SW480 (cell line): ENCODE measurements at places on chromosomes 11 and 22.

DNA sequence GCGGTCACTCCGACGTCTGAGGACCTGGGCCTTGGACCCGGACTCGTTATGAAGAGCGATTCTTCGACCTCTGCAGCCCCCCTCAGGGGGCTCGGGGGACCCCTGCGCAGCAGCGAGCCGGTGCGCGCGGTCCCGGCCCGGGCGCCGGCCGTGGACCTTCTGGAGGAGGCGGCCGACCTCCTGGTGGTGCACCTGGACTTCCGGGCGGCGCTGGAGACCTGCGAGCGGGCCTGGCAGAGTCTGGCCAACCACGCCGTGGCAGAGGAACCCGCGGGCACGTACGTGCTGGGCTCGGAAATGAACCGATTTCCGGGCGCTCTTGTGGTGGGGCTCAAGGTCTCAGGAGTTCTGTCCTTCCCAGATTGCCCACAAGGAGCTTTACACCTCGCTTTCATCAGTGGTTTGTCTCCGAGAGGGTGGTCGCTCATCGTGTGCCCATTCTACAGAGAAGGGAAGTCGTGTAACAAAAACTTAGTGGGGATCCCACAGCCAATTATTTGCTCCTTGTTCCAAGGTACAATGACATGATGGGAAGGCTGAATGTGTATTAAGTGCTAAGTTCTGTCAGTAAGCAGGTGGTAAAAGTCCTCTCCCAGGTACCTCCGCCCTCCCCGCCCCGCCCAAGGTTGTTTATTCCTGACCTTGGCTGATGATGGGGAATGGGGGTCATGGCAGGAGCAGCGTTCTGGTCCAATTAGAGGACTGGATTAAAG is 695 bp downstream of the PEX26 start:
- peak; percentile 51 for DNase-seq

- DNase-seq = no peak
Observed at GRCh38 chr11:2581931-2582350, 117.9 kb downstream of the KCNQ1OT1 start.

GRCh38 chr11:11968511-11969280 is 39.7 kb downstream of the DKK3 start:
- DNase-seq = no peak

DNA sequence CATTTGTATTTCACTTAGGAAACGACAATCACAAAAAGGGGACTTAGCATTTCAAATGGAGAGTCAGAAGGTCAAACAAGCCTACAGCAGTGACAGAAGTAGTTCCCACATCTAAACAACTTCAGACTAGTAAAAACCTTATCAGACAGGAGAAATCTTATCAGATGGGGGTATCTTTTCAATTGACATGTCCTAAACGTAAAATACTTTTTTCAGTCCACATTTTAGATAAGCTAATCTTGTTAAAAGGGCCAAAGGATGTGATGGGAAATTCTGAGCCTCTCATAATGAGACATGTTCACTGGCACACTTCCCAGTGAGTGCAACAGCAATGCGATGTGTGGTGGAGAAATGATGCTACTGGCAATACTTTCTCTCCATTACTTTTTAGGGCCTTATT is 2.4 kb downstream of the MAPK1 start:
- no peak for DNase-seq

DNA sequence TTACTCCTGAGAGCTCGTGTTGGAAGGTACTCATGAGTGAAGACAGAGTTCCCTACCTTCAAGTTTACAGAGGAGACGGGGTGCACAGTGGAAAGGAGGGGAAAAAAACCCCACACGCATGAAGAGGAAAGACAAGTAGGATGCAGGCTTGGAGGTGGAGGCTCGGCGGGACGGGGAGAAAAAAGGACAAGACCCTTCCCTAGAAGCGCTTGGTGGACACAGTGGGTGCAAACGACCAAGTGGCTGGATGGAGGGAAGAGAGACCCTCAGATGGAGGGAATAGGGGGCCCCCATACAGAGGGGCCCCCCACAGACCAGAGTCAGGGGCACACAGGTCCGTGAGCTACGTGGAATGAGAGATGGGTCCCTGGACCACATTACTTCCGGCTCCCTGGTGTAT is 380.1 kb downstream of the SHANK2 start:
- no peak for DNase-seq

DNA sequence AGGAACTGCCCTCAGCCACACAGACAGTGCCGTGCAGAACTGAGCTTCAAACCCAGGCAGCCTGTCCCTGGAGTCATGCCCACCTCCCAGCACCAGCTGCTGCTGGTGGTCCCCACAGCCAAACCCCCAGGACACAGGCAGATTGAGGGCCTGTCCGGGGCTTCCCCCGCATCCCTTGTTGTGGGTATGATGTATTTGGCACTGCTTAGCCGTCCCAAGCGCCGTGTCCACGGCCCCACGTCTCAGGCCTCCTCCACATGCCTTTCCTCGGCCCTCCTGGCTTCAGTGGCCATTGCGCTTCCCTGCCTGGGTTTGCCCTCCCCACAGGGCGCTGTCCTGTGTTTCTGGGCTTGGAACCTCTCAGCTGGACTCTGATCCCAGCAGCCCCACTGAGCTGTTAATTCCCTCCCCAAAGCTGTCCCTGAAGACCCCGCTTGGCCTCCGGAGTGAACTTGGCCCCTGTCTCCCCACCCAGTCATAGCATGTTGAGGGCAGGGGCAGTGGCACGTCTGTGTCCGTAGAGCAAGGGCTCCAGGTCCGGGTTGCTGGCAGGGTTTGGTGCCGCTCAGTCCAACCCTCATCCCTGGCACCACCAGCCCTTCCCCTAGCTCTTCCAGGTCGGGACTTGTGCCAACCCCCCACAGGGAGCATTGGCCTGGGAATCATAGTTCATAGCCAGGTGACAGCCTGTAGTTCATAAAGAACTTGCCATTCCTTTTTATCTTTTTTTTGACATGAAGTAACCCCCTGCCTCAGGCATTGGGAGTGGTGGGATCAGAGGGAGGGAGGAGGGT is 34.5 kb upstream of the TEF start:
- DNase-seq = no peak

GRCh38 chr11:123484448-123484847 is 54.4 kb downstream of the GRAMD1B start:
- DNase-seq = no peak

DNA sequence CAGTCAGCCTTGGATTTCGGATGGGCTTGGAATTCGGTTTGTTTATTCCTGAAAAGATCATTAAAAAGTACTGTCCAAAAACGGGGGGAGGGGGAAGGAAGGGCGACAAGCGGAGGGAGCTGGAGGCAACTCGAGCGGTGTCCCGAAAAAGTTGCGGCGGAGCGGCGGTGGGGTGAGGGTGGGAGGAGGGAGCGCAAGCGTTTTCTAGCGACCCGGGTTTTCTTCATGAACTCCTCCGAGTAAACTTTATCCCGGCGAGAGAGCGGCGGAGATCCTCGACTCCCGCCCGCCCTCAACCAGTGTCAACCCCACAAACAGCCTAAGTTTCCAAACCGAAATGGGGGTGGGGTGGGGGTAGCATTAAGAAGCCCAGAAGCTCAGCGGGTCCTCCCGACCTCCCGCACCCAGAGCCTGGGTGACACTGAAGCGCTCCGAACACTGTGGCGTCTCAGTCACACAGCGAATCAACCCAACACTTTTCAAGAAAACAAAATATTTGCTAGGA is 133.0 kb upstream of the C11orf58 start:
- peak; percentile 12 for DNase-seq

GRCh38 chr11:94853836-94854235 is 85.7 kb downstream of the AMOTL1 start:
- no peak for DNase-seq

DNA sequence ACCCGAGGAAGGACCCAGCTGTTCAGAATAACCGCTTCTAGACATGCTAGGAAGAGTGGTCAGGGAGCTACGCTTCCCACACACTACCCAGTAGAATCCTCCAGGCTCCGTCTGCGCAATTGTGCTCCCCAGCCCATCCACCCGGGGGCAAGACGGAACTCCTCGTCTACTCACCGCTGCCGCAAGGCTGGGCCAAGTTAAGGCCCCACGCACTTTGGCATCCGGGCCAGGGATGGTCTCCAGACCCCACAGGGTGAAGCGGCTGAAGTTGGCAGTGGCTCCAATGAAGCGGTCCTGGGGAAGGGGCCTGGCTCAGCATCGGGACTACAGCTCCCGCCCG is 757 bp downstream of the RNASEH2C start:
- no peak for DNase-seq

DNA sequence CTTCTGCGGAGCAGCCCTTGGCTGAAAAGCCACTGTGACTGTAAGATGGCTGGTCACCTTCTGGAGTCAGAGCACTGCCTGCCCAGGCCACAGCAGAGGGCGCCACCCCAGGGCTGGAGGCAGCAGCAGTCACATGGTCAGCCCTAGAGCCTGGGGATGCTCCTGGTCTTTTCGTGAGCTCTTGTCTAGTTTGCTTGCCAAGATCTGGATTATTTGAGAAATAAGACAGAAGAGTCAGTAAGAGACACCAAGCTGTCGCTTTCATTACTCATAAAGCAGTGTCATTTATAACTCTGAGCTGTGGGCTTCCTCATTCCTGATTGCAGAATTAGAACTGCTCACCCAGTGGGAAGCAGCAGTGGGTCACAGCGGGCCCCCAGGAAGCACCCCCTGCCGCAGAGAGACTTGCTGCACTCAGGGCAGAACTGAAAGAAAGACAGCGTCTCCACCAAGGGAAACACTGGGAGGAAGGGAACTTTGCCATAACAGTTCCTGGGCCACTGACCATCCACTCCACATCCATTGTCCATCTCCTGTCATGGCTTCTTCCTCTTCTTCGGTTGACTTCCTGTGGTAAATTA is 56.7 kb downstream of the PPP6R2 start:
- DNase-seq = peak; percentile 27

DNA sequence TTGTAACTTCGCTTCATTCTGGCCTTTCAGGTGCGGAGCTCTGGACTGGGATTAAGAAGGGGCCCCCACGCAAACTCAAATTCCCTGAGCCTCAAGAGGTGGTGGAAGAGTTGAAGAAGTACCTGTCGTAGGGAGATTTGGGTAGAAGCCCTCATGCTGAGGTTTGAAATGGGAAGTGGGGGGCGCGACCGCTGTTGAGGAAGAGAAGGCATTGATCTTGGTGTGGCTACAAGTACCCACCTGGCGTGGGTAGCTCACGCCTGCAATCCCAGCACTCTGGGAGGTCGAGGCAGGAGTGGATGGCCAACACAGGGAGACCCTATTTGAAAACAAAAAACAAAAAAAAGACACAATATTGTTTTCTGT is 779 bp downstream of the SELENOH start:
- DNase-seq = no peak

DNA sequence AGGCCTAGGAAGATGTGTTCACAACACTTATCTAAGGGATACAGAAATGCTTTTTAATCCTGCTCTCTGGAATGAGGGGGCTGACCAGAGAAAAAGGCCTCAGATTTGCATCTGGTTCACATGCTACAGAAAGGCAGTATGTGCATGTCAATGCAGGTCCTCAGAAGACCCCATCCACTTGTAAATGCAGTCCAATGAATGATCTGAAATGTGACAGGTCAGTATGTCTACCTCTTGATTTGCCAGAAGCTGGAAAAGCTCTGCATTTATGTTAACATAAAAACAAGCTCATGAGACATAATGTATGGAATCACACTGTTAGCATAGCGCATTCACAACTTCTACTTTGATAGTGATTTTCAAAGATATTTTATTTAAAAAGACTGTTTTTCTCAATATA is 367.4 kb upstream of the CHORDC1 start:
- no peak for DNase-seq

DNA sequence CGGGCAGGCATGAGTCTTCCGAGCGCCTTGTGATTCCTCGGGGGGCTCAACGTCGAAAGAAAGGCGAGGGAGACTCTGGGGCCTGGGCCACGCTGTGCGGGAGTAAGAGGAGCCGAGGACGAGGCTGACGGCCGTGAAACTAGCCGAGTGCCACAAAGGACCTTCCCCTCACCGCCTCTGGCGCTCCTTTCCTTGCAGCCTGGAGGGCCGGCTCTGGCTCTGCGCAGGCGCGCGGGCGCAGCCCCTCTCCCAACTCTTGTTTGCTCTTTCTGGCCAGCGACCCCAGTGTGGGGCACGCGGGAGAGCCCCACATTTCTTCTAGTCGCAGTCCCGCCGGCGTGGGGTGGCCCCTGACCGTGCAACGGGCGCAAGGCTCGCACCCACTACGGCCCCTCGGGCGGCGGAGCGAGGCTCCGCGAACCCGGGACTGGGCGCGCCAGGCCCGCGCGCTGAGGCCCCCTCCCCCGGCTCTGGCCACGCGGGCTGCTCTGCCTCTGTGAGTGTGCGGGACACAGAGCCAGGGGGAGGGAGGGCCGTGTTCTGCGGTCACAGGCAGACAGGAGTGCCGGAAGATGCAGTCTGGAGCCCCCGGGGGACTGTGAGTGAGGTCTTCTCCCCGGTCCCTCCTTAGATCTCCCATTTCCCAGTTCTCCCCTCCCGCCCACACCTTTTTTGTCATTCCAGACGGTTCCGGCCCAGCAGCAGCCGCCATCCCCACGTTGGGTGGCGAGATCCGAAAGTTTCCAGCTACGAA is 1.0 kb upstream of the TOB2 start:
- peak; percentile 69 for DNase-seq

DNA sequence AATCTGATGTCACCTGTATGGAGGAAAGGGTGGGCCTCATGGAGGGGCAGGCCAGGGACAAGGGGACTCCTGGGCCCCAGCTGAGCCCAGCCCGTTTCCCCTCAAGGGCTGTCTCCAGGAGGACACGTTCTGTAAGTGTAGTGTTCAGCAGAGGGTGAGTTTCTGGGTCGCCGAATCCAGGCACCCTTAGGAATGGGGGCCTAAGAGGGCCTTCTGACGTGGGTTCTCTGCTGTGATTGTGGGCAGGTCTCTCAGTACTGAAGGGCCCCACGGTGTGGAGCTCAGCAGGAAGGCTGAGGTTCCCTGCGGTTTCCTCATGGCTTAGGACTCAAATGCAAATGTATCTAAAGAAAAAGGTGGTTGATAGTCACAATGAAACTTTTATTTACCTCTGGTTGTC is 6.5 kb downstream of the PTDSS2 start:
- no peak for DNase-seq

DNA sequence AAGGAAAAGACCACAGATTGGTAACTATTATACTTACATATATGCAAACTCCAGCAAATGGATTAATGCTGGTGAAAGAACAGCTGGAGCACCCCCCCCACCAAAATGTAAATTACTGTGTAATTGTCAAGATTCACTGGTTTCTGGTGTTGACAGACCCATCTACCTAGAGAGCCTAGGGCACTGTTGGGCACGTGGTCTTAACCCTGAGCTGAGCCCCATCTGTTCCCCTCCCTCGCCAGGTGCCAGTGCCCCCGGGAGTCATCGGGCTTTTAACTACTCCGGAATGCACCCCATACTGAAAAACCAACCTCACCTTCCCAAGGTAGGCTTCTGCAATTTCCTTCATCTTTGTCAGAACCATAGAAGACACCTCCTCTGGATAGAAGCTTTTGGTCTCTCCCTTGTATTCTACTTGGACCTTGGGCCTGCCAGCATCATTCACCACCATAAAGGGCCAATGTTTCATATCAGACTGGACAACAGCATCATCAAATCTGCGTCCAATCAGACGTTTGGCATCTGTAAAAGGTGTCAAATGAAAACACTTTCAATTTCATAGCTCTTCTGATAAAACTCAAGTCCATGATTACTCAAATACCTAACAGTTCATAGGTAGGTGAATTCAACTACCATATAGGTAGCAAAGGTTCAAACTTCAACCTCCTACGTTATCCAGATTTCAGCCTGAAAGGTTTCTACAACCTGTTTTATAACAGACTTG is 1.5 kb downstream of the HSPA8 start:
- no peak for DNase-seq
